ENCODE measurements at places on chromosomes 6 and 20.
A peak's percentile ranks its signal among the peaks of the same experiment; 100 is the strongest.

- no peak for DNase-seq
These were observed 69.2 kb downstream of the TRAM2 start for GRCh38 chr6:52507557-52508260.

DNA sequence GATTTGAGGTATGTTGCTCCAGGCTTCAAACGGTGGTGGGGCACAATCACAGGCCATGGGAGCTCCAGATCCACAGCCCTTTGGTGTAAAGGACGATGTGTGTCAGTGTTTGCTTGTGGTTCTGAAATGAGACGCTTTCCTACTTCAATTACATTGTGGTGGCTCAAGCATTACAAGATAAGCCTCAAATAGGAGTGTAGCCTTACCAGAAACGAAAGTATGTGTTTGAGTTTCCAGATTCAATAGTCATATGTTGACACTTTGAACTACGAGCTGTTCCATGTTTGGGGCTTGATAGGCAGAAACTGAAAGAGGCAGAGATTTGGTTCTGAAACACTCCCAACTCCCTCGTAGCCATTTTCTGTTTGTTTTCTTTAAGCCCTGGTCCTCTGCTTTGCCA is 187.1 kb downstream of the MYLK4 start:
- peak; percentile 16 for DNase-seq

DNA sequence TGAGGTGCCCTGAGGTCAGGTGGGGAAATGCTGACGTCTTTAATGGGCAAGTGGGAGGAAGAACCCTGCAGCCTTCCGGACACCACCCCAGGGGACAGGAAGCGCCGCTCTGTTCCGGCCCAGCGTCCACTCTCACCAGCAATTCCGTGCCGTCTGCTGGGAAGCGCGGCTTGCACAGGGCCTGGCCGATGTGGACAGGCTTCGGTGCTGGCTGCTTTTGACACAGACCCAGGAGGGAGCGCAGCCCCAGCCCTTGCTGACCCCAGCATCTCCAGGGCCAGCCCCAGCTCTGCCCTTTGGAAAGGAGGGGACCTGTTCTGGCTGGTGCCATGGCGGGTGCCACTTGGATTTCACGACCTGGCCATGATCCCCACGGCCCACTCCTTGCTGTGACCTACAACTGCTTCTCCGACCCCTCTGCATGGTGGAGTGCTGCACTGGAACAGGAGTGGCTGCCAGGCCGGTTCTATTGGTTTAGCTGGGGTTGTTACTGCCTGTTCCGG is 123.2 kb downstream of the DLL1 start:
- no peak for DNase-seq

DNA sequence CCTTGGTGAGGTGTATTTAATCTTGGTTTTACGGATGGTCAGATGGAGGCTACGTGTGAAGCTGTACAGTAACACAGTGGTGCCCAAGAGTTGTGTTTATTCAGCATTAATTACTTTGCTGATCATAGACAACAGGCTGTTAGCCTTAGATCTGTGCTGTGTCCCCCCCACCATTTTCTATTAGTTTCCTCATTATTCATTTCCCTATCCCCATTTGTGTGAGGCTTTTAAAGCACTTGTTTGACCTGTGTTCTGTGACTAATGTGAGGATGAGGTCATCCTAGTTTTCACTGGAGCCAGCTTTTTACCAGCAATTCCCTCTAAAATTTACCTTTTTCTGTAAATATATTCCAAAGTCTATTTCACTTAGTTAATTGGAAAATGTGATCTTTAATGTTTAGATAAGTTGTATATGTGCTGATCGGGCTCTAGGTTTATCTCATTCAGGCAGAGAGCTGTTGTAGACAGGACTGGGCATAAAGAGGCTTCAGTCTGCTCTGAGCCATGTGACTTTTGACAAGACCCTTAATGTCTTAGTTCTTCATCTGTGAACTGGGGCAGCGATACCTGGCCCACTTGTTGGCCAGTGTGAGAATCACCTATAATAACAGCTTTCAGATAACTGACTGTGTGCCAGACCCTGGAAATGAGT is 8.4 kb downstream of the MAPRE1 start:
- peak; percentile 35 for DNase-seq

DNA sequence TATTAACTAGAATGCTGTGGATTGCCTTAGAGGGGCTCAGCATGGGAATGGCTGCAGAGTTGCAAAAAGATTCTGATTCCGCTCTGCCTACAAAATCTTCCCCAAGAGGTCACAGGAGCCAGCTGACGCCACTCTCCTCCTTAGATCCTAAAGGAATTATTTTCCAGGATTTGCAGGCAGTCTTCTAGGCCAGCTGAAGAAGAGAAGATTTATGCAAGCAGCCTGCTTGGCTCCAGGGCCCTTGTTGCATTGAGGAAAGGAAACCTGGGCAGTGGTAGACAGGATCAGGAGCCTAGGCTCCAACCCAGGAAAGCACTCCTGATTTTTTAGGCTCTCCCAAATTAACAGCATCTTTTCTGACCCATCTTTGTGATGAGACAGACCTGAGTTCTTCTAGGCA is 245.8 kb downstream of the PKHD1 start:
- DNase-seq, result no peak

GRCh38 chr6:139605350-139605749 is 230.9 kb upstream of the CITED2 start:
- DNase-seq, result no peak

DNA sequence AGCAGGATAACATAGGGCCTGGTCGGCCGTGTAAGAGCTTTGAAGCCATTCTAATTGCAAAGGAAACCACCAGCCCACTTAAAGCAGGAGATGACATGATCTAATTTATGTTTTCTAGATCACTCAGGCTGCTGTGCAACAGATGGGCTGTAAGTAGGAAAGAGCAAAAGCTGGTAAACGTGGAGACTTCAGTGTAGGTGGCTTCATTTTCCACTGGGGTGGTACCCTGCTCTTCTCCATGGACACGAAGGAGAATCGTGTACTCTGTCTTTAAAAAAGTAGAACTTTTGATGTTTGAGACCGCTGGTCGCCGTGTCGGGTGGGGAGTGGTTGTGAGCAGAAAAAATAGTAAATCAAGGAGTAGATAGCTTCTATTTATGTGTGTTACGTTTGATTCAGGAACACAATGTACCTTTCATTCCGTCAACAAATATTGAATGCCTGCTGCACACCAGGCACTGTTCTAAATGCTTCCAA is 6.4 kb downstream of the CASS4 start:
- no peak for DNase-seq

DNA sequence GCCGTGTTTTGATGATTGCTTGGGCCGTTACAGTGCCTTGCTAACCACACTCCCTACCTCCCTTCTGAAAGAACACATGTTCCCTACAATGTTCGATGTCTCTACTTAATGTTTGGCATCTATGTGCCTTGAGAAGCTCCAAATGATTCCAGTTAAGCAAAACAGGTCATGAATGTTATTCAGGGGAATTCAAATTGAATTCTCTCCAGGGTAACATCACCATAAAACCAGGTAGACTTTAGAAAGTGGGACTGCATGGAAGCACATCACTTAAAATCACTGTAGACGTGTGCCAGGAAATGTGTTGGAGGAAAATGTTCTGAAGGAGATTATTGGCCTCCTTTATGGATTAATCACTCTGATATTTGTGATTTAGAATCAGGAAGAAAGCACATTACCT is 128.1 kb downstream of the ADAT2 start:
- DNase-seq, result no peak

DNA sequence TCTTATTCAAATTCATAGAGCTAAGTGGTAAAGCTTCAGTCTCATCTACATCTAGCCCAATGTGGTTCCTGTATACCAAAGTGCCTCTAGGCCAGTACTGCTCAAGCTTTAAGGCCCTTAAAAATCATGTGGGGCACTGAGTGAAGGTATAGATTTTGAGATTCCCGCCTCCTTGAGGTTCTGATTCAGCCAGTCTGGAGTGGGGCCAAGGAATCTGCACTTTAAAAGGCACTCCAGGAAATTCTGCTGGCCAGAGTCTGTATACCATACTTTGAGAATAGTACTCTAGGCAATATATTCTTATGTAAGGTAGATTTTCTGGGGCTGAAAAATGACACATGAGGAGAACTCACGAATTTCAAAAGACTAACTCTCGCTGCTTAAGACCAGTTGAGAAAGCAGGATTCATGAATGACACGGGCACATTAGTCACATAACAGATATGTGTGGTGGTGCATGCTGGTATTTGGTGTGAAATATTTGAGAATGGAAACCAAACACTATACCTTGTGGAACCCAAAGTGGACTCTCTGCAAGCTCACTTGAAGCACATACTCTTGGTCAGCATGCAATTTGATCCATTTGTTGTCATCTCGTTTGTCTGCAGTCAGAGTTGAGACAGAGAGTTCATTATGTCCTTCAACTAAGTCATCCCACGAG is 47.6 kb upstream of the SIM1 start:
- no peak for DNase-seq

- DNase-seq, result no peak
These were observed 84.1 kb upstream of the PRDM1 start for GRCh38 chr6:106002005-106002404.

All from suppressor macrophage treated with lipopolysaccharide for 4 hours (primary cell).